Caki2 (cell line): ENCODE measurements at places on chromosomes 5 and 9. TPM values are rescaled to one million over a fixed set of nuclear protein-coding genes. Genes with fewer than 3 reads are reported as not detected.

GRCh38 chr5:142450419-142450818 is 125.6 kb upstream of the SPRY4 start:
- DNase-seq: no peak

DNA sequence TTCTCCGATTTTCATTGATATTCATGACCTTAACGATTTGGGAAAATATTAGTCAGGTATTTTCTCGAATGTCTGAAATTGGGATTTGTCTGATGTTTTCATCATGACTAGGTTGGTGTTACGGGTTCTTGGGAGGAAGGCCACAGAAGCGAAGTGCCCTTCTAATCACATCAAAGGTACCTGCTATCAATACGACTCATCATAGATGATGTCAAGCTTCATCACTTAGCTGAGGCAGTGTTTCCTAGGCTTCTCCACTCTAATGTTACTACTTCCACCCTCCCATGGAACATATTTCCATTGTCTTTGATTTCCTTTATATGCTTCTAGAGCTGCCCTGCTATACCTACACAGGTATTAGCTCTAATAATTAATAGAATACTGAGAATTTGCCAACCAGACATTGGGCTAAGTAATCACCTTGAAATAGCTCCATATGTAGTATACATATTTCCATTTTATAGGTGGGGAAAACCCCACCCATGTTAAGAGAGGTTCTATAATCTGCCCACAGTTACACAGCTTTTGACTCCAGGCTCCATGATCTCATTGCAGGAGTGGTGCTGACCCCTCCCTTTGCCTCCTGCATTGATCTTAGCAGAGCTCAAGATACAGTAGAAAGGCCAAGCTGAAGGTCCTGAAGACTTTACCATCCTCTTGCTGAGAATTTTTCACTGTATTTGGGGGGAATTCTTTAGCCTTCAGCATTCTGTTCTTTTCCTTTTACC is 238.6 kb upstream of the ADAMTSL1 start:
- DNase-seq: no peak

STK32A gene
- total RNA-seq: not detected in 2 replicates

CSF2 gene
- total RNA-seq: not detected in 2 replicates
